Anterior cingulate cortex (tissue), 58 donors: ENCODE measurements at places on chromosomes 7 and 10.

DNA sequence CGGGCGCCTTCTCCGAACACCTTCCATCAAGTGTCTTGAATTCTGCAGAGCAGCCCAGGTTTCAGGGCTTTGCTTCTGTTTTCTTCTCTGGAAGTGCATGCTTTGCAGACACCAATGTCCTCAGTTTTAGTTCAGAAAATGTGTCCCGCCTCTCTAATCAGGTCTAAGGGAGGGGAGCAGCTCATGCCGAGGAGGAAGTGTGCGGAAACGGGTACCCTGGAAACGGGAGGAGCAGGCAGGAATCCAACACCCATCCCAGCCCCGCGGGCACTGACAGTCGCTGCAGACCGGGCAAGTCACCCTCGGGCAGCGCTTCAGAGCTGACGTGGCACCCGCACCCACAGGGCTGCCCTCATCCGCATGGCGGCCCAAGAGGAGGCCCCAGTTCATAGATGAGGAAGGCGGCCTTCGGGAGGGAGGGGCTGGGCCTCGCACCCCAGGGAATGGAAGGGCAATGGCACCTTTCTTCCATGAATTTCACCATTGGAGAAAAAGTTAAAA, 338.7 kb downstream of the DNAJB6 start:
- no peak for DNase-seq

DNA sequence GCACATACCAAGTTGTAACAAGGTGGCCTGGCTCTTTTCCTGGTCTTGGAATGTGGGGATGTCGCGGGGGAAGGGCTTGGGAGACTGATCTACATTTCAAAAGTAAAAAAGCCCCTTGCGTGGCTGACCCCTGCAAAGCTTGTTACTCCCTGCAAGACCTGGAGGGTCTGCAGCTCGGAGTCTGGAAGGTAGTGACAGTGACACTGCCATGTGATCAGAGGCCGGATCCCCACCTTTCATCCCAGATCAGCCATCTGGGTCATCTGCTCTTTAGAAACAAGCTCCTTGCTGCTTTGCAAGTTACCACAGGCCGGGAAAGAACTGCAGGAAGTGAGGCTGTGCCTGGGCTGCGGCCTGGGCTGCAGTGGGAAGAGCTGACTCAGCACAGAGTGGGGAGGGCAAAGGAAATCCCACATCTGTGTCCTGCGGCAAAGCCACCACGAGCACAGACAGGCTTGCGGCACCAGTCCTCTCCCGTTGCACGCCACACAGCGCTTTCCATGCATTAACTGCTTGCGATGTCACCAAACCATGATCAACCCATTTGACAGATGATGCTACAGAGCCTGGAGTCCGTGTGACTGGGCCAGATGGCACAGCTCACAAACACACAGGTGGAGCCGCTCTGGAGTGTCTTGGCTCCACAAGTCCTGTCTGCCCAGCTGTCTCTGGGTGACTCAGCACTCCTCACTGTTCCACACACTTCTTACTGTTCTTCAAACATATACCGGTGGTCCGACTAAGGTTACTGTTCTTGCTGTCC, 97.7 kb downstream of the SH3PXD2A start:
- DNase-seq = no peak

DNA sequence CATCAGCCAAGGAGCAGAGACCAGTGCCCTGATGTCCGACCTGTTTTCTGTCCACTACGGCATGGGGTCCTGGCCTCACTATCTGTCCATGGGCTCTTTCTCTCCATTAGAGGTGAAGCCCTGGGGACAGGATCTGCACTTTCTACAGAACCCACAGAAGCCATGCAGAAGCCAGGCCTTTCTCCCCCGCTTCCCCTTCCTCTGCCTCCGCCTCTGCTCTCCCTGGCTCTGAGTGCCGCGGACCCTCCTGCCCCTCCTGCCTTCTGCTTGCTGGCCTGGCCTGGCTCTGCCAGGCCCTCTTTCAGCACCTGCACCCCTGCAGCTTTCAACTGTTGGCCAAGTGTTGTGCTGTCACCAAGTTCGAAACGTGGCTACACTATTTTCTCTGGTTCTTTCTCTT, 439.8 kb upstream of the ZMIZ1 start:
- no peak for DNase-seq

DNA sequence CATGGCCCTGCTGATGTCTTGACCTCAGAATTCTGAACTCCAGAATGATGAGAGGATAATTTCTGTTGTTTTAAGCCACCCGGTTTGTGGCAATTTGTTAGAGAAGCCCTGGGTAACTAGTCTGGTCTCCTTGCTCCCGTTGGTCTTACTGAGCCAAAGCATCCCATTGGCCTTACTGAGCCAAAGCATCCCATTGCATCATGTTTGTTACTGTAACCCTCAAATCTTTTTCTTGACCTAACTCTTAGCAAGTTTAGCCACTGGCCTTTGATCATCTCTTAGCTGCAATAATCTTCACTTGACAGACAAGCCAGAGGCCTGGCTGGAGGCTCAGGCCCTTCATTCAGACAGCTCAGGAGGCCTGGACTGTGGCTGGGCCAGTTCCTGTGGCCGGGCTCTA, 21.8 kb downstream of the TBXAS1 start:
- no peak for DNase-seq

DNA sequence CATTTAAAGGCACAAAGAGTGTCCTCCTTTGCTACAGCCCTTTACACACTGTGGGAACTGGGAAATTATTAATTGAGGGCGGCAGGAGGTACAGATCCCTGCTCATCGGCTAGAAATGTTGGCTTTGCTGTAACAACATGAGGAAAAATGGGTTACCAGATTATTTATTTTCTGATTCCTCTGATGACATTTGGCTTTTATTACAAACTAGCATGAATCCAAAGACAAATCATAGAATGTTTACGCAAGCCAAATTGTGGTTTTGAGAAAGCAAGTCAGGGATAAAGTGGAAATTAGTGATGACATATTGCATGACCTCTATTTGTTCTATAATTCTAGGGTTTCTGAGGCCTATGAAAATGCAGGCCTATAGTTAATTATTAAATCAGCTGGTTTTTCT, 126.1 kb upstream of the TMEM196 start:
- DNase-seq = no peak

GRCh38 chr10:8449909-8450308, 395.4 kb downstream of the GATA3 start:
- no peak for DNase-seq

DNA sequence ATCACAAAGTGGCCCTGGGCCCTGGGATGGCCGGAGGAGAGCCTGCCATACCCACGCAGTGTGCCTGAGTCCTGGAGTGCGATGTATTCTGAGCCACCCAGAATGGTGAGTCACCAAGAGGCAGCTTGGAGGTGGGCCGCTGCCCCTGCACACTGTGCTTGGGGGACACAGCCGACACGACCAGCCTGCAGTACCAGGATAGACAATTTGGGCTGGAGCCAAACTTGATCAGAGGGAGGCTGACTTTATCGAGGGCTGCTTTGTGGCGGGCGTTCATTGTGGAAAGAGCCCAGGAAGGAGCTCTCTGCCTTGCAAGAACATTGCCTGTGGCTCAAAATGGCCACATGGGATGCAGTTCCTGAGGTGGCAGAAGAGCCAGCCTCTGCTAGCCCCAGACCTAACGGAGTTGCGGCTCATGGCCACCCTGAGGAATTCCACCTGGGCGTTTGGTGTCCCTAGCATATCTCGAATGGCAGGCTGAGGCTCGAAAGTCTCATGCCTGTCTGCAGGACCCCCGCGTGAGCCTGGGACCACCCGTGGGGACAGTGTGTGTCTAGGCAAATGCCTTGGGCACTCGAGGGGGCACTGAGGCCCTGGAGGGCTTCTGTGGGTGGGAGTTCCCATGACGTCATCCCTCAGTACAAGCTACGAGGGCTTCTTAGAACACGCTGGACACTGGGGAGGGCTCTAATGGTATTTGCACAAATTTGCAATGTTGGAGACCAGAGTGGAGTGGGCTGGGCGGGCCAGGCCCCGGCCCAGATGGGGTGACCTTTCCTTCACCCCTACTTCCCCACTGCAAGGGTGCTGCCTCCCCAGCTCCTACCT, 79.7 kb downstream of the LHPP start:
- no peak for DNase-seq
